ENCODE measurements at places on chromosomes 7 and 10. TPM values are rescaled to one million over a fixed set of nuclear protein-coding genes. Genes with fewer than 3 reads are reported as not detected.

The TFPI2 gene
- 87.3 TPM for polyA plus RNA-seq

The SYT15B gene
- polyA plus RNA-seq, result 0.69 TPM

The TMEM236 gene
- polyA plus RNA-seq, result 0.51 TPM

DNA sequence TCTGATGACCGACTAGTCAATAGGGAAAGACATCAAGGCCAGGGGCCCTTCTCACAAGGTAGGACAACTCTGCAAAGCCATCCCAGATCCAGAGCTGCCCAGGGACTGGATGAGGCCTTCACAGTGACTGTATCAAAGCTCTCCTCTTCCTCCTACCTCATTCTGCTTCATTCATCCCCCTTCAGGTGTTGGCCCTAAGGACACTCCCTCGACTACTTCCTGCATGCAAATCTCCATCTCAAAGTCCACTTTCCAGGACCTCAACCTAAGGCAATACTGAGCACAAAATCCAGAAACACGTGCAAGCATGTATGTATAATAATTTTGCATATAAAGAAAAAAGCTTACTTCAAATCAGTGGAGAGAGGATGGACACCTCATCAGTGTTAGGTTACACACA, 25.1 kb downstream of the DPY19L1 start:
- H3K36me3 ChIP-seq, result no peaks in the 10 kb centered on the region
- DNase-seq, result no peak
- H3K27me3 ChIP-seq, result no peaks in the 10 kb centered on the region

DNA sequence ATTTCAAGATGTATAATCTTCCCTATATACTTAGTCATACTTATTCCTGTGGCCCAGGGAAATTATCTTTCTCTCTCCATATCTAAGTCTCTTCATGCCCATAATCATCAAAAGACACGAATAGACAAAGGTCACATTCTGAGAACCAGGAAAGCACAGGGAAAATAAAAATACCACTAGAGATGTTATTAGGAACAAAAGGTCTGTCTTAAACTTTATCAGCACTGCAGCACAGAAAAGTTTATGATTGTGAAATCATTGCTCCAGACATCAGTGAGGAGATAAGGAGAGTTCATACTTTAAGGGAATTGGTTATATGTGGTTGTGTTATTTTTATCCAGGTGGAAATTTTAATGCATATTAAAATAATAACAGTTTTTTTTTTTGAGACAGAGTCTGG, 974.6 kb upstream of the CELF2 start:
- no peak for DNase-seq
- no peaks in the 10 kb centered on the region for H3K36me3 ChIP-seq
- no peaks in the 10 kb centered on the region for H3K27me3 ChIP-seq
- H3K4me1 ChIP-seq, result peaks cover 12% of the 10 kb centered on the region

GRCh38 chr10:20166096-20166675, 350.0 kb downstream of the PLXDC2 start:
- no peaks in the 10 kb centered on the region for H3K36me3 ChIP-seq
- no peak overlapping the region for H3K27ac ChIP-seq
- DNase-seq, result no peak
- no peaks in the 10 kb centered on the region for H3K4me1 ChIP-seq
- H3K4me3 ChIP-seq, result no peak overlapping the region
- no peaks in the 10 kb centered on the region for H3K27me3 ChIP-seq

- no peaks in the 10 kb centered on the region for H3K27me3 ChIP-seq
- DNase-seq, result peak; percentile 93
- H3K4me3 ChIP-seq, result no peak overlapping the region
- no peaks in the 10 kb centered on the region for H3K36me3 ChIP-seq
These were observed 155.0 kb downstream of the PTPRN2 start for GRCh38 chr7:158432369-158433341.

DNA sequence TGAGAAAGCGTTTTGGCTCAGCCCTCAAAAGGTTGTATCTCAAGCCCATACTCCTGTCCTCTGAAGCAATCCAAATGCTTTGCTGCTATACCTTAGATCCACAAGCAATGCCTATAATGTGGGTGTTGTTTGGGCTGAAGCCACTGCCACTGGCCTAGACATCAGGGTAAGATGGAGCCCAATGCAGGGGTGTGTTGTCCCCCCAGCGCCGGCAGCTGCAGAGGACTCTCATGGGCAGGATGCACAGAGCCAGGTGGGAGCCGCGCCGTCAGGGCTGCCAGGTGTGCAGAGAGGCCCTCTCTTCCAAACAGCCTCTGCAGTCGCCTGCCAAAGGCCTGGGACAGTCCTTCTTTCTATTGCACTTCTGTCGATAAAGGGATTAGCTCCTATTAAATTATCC, 205.2 kb upstream of the SHH start:
- H3K4me3 ChIP-seq, result no peak overlapping the region
- no peak for DNase-seq
- no peaks in the 10 kb centered on the region for H3K36me3 ChIP-seq
- H3K27ac ChIP-seq, result no peak overlapping the region
- H3K27me3 ChIP-seq, result no peaks in the 10 kb centered on the region

DNA sequence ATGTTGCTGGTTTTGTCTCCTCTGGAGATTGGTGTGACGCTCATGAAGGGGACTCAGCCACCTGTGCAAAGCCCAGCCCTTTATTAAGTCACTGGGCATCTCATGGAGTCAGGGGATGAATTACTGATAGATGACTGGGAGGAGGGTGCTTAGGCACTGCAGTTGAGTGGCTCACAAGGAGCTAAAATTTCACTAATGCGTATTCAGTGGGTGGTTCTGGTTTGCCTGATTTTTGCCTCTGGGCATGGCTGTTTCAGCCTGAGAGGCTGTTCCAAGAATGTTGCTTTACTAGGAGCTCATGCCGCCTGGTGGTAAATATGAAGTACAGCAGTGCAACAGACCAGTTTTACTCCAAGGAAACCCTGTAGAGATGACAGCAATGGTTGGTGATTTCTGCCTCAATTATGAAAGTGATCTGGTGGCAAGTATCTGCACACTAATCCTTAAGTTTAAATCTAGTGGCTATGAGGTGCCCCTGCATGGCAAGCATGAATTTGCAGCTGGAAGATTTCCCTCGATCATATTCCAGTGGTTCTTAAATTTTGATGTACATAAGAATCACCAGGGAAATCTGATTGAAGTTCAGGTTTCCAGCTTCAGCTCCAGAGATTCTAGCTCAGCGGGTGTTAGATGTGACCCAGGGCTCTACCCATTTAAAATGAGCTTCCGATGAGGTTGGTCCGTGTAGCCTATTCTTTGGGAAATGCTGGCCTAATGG, 19.9 kb downstream of the ACTA2 start:
- H3K27ac ChIP-seq, result no peak overlapping the region
- no peaks in the 10 kb centered on the region for H3K4me1 ChIP-seq
- no peaks in the 10 kb centered on the region for H3K27me3 ChIP-seq
- no peak overlapping the region for H3K4me3 ChIP-seq
- no peaks in the 10 kb centered on the region for H3K36me3 ChIP-seq
- peak; percentile 88 for DNase-seq

Measured in hepatocyte (in vitro differentiated cells).